ENCODE measurements at places on chromosomes 3 and 15.
A peak's percentile ranks its signal among the peaks of the same experiment; 100 is the strongest.

GRCh38 chr3:89353465-89353864 is 246.0 kb downstream of the EPHA3 start:
- no peak for DNase-seq

DNA sequence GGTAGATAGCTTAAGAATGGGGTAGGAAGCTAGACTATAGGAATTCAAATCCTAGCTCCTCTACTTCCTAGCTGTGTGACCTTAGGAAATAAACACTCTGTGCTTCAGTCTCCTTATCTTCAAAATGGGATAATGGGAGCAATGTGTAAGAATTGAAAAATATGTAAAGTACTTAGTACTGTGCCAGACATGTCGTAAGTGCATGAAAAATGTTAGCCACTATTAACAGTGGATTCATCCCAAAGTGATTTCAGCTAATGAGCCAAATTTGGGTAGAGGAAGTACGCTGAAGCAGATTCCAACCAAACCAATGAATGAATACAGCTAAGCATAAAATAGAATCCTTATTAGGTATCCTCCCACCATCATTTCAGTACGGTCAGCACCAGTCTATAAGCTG is 192.1 kb downstream of the RORA start:
- peak; percentile 90 for DNase-seq

DNA sequence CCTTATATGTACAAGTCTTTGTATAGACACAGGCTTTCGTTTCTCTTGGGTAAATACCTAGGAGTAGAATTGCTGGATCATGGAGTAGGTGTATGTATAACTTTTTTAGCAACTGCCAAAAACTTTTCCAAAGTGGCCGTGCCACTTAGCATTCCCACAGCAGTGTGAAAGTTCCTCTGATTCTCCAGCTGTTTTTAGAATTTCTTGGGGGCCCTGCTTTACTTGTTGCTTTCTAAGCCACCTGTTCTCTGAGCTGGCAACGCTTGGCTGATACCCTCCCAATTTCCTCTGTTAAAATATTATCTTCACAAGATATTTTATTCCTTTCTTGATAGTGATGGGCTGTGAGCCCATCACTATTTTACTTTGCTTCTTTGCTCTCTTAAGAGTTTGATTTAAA is 19.2 kb downstream of the LIMD1 start:
- no peak for DNase-seq

- no peak for DNase-seq
These were observed 307.0 kb downstream of the EPHA6 start for GRCh38 chr3:97121386-97121785.

- no peak for DNase-seq
These were observed 38.8 kb upstream of the PCSK6 start for GRCh38 chr15:101528108-101528916.

DNA sequence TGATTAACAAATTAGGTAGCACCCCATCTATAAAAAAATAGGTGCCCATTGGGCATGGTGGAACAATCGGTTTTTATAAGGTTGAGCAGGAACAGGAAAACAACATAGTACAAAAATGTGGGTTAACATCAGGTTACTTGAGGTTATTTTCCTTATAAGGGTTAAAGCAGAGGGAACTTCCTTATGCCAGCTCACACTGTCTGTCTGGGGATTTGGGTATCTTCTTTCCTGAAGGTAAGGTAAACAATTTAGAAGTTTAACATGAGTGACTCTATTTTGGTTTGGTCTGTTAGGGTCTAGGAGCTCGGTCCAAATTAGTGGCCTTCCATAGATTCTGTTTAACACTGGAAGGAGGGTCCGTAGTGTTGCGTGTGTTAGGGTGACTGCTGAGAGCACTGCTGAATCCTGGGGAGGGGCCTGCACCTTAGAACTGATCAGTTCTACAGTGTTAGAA is 14.7 kb downstream of the CHD2 start:
- DNase-seq, result peak; percentile 56

DNA sequence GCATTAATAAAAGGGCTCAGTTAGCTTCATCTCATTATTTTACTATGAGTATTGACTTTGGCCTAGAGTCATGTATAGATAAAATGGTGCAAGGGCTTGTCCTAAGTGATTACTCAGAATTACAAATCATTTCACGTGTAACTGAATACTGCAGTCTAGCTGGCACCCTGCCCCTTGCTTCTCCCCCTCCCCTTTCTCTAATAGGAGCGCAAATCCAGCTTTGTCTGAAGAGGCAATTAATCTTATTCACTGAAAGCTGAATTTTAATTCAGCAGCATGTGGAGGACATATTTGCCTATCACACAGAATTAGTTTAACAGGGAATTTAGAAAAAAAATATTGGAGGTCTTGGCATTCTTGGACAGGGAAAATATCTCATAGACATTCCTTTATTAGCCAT is 412.1 kb upstream of the DPH6 start:
- no peak for DNase-seq

- no peak for DNase-seq
These were observed 34.6 kb upstream of the PLOD2 start for GRCh38 chr3:146195605-146196004.

DNA sequence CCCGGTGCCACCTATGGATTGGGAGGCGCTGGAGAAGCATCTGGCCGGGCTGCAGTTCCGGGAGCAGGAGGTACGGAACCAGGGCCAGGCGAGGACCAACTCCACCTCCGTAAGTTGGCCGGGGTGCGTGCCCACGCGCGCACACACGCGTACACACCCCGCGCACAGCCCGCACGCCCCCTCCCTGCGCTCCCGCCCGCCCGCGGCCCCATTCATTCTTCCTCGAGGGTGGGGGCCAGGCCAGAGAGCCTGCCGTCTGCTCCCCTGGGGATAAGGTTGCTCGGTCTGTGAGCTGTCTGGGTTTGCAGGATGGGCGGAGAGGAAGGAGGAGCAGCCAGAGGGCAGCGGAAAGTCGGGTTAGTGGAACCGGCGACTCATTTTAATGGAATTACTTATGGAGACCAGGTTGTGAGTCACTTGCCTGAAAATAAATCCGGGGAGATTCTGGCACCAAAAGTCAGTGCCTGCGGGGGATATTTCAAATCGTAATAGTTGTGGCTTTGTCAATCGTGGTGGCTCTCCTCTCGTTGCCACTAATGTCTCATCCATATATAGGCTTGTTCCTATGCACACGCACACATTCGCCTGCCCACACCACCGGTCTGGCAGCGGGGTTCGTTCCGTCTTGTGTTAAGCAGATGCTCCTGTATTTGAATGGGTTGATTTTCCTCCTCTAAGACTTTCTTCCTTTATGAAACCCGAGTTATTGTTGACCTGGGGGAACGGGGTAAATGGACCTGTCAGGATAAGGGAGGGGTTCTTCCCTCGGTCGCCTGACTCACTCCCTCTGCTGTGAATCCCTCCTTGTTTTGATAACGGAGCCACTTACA is 223.4 kb upstream of the IL12A start:
- DNase-seq, result peak; percentile 100

- no peak for DNase-seq
These were observed 208.4 kb upstream of the ADAMTS9 start for GRCh38 chr3:64895991-64896895.

DNA sequence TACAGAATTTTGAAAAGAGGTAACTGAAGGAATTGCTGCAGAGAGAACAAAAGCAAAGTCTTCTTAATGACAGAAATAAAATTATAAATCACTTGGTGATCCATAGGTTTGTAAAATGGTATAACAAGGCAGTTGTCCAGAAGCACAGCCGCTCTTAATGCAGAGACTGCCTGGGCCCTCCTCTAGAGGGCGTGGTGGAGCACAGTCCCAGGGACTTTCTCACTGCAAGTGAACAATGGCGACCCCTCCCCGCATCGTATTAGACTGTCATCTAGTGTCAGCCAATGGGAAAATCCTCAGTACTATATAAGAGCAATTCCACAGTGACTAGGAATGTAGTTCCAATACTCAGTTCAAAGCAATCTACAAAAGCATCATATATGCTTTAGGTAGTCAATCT is 26.4 kb upstream of the ZBED2 start:
- DNase-seq, result peak; percentile 3

DNA sequence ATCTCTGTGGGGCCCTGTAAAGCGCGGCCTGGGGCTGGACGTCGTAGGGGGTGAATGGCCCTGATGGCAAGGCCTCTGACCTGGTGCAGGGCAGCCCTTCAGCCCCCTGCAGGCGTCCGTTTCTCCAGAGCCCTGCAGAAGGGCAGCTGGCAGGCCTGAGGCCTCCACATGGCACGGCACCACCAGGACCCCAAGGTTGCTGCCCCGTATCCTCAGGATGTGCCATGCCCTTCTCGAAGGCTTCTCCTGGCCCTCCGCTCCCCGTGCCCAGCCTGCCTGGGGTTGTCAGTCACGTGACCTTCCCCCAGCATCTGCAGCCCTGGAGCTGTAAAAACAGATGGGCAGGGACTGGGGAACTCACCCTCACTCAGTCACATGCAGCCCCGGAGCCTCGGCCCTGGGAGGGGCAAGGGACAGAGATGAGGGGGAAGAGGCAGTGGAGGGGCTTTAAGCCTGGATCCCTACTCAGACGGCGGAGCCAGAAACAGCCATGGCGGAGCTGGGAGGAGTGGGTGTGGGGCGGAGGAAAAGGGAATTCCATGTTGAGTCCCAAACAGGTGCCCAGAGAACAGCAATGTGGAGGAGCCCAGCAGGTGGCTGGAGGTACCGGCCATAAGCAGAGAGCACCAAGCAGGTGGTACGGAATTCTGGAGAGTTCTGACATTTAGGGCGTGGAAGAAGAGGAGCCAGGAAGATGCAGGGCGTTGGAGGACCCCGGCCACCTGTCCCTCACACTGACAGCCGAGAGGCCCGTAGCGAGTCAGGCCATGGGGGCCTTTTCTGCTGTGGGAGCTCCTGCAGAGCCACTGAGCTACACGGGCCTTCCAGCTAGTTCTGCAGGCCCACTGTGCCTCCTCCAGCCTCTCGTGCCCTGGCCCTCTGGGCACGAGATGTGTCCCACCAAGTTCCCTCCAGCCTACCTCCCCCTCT is 193.1 kb downstream of the XXYLT1 start:
- DNase-seq, result no peak

- DNase-seq, result peak; percentile 93
These were observed 13.1 kb downstream of the COL8A1 start for GRCh38 chr3:99651531-99651930.
